CD4-positive, alpha-beta T cell treated with Interleukin-21 for 1 hour (primary cell): ENCODE measurements at places on chromosomes 12 and 14.
A peak's percentile ranks its signal among the peaks of the same experiment; 100 is the strongest.

DNA sequence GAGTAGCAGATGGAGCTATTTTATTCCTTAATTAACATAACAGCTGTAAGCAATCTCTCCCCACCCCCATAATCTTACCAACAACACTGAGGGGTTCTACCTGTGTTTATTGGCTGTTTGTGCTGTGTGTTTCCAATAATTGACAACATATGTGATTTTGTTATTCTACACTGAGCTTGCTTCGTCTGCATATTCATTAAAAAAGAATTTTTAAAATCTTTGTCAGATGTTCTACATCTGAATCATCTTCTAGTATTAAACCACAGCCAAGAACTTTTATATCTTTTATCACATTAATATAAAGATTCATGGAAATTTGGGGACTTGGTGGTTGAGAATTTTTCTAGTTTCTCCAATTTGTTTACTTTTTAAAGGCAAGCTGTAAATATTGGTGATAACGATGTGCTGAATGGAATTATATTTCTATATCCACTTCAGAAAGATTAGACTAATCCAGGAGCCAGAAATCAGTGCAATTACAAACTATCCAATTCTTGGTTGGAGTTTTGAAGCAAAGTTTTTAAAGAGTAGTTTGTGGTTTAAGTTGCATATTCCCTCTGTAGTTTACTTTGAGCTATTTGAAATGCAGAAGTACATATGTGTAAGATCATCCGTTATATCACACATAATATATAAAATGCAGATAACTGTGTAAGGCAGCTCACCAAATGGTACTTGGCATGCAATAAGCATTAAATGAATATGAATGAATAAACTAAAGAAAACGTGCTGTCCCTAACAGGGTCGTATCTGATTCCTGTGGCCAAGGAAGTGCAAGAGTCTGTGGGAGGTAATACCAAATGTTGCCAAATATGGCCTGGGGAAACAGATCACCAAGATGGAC, 206.9 kb downstream of the PELI2 start:
- DNase-seq: no peak

- peak; percentile 54 for DNase-seq
Measured at GRCh38 chr14:58362798-58363412, 32.8 kb upstream of the TOMM20L start.

DNA sequence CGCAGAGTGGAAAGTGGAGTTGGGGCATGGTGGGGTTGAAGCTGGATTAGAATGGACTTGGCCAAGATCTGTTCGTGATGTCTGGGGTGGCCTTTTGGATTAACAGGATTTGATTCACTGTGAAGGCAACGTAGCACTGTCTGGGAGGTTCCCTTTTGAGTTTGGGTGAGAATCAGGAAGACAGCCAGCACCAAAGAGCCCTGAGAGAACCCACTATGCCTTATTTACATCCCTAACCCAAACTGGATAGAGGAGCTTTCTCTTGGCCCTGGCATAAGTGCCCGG, 269.6 kb downstream of the ZFP36L1 start:
- no peak for DNase-seq

- DNase-seq: peak; percentile 58
Measured at GRCh38 chr12:49776413-49776812, 35.1 kb downstream of the TMBIM6 start.

DNA sequence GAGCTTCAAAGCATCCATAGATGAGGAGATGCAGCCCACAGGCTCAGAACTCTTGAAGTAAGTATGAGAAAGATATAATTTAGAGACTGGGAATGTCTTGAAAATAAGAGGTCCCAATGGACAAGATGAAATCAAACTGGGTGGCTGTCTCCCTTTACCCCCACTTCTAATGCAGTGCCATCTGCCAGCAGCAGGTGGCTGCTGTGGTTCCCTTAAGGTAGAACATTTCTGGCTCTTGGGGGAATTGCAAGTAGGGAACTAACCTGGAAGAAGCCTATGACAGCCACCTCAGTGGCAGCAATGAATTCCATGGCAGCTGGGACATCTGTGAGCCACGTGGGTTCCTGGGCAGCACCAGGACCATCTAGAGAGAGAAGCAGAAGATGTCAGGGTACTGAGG, 648 bp downstream of the ERP27 start:
- DNase-seq: no peak

GRCh38 chr14:59492384-59492783, 8.1 kb downstream of the JKAMP start:
- DNase-seq: no peak

- no peak for DNase-seq
Measured at GRCh38 chr14:80536456-80536855, 325.2 kb upstream of the DIO2 start.
